CD8-positive, alpha-beta memory T cell (primary cell): ENCODE measurements at places on chromosomes 4 and X.

DNA sequence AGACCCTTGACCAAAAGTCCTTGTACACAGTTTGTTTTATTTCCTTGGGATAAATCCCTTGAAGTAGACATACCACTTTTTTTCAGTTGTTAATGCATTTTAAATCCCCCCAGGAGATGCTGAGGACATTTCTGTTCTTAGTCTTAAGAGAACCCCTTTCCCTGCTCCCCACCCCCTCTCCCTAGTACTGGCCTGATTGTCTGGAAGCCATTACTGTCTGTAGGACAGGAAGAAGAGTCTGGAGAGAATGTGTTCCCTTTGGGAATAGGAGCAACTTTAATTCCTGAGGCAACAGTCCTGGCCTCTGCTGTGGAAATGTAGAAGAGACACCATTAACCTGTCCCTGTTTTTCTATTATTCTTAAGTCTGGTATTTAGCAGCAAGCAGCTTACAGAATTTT lies 52.3 kb upstream of the TMEM131L start:
- H3K27ac ChIP-seq: no peak overlapping the region
- H3K4me3 ChIP-seq: no peak overlapping the region
- DNase-seq: no peak

DNA sequence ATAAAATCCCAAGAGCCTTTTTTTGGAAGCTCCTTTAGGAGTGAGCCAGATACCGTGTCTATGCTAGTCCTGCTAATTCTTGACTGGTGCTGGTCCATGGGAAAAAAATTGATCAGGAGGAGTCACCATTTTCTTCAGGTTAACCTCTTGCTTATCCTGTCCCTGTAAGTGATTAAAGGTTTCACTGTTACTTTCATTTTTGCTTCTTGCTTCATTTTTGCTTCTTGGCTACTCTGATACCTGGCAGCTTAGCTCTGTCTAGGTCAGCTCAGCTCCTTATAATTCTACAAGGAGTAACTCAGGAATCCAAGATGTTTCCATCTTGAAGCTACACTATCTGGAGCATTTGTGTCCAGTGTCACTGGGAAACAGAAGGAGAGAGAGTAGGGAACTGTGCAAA lies 45.7 kb downstream of the AFM start:
- H3K27ac ChIP-seq: no peak overlapping the region
- H3K36me3 ChIP-seq: no peaks in the 10 kb centered on the region
- no peaks in the 10 kb centered on the region for H3K4me1 ChIP-seq
- no peak for DNase-seq
- H3K4me3 ChIP-seq: no peak overlapping the region
- no peaks in the 10 kb centered on the region for H3K27me3 ChIP-seq

DNA sequence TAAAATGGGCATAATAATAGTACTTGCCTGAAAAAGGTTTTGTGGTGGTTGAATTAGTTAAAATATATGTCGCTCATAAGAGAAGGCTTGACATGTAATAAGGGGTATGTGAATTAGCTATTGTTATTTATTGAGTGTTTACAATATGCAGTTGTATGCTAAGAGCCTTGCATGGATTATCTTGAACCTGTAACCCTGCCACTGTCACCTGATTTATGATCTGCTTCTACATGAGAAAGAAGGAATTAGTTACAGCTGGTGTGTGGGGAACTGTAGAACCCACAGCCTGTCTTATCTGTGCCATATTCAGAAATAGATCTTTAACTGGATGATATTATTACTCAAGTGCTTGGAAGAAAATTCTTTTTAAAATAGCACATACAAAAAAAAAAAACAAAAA lies 227.7 kb downstream of the LDB2 start:
- H3K36me3 ChIP-seq: no peaks in the 10 kb centered on the region
- no peaks in the 10 kb centered on the region for H3K27me3 ChIP-seq
- no peak for DNase-seq
- H3K27ac ChIP-seq: no peak overlapping the region

- H3K36me3 ChIP-seq: no peaks in the 10 kb centered on the region
- no peaks in the 10 kb centered on the region for H3K4me1 ChIP-seq
- H3K27me3 ChIP-seq: no peaks in the 10 kb centered on the region
- DNase-seq: no peak
- H3K27ac ChIP-seq: no peak overlapping the region
- no peak overlapping the region for H3K4me3 ChIP-seq
Observed at GRCh38 chr4:85257817-85258370, 217.1 kb upstream of the ARHGAP24 start.

GRCh38 chrX:1307626-1308340 lies 28.8 kb upstream of the IL3RA start:
- H3K27me3 ChIP-seq: no peaks in the 10 kb centered on the region
- DNase-seq: no peak
- H3K4me1 ChIP-seq: no peaks in the 10 kb centered on the region
- H3K27ac ChIP-seq: no peak overlapping the region

DNA sequence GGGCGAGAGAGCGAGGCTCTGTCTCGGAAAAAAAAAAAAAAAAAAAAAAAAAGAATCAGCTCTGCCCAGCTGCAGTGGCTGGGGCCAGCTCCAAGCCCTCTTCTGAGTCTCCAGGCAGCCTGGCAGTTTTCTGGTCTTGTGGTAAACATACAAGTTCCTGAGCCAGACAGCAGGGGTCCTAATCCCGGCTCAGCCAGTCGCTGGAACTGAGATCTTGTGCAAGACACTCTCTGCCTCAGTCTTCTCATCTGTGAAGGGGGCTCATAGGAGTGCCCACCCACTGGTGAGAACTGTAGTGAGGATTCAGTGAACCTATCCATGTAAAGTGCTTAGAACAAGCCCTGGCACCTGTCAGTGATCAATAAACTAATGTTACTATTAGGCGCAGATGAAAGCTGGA lies 41.8 kb downstream of the C4orf50 start:
- H3K27me3 ChIP-seq: no peaks in the 10 kb centered on the region
- H3K27ac ChIP-seq: no peak overlapping the region
- no peaks in the 10 kb centered on the region for H3K36me3 ChIP-seq
- H3K4me1 ChIP-seq: no peaks in the 10 kb centered on the region
- no peak overlapping the region for H3K4me3 ChIP-seq

DNA sequence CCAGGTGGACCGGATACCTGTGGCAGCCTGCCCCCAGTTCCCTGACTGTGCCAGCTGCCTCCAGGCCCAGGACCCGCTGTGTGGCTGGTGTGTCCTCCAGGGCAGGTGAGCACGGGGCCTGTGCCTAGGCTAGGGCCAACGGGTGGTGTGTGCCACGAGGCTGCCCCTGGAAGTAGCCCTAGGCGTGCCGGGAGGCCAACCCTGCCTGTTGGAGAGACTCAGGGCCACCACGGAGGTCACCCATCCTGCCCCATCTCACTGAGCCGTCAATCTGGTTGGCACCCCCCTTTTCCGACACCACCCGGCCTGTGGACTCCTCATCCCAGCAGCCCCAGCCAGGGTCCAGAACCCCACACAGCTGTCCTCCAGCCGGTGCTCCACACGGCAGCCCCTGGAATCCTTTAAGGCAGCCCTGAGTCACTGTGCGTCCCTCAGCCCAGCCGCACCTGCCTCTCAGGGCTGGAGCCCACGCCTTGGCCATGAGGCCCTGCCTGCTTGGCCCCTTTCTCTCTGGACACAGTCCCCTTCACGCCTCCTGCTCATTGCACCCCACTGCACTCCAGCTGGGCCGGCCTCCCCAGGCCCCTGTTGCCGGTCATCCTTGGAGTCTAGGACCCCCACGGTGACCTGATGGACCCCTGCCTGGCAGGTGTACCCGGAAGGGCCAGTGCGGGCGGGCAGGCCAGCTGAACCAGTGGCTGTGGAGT lies 5.3 kb downstream of the PLXNB3 start:
- no peak for DNase-seq
- no peak overlapping the region for H3K27ac ChIP-seq
- H3K4me3 ChIP-seq: no peak overlapping the region
- no peaks in the 10 kb centered on the region for H3K36me3 ChIP-seq

DNA sequence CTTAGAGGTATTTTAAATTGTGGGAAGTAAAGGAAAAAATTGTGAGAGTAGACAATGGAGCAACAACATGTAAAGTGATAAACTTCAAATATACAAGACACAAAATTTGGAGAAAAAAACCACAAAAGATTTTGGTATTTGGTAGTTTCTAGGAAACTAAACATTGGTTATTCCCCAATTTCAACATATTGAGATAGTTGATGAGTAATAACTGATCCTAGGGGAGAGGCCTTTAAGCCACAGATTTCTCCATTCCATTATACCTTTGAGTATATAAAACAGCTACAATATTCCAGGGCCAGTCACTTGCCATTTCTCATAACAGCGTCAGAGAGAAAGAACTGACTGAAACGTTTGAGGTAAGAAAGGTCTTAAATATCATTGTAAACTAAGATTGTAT lies at the start of gene FDCSP:
FDCSP (plus strand) TSS at position 301 of the 400 bp plus-strand sequence. CDS start 5,071 bp downstream, outside the sequence.
- H3K27ac ChIP-seq: no peak within 1 kb of the TSS
- H3K4me3 ChIP-seq: no peak within 1 kb of the TSS
- H3K36me3 ChIP-seq: no peaks in the 10 kb centered on the region
- no peaks in the 10 kb centered on the region for H3K27me3 ChIP-seq

DNA sequence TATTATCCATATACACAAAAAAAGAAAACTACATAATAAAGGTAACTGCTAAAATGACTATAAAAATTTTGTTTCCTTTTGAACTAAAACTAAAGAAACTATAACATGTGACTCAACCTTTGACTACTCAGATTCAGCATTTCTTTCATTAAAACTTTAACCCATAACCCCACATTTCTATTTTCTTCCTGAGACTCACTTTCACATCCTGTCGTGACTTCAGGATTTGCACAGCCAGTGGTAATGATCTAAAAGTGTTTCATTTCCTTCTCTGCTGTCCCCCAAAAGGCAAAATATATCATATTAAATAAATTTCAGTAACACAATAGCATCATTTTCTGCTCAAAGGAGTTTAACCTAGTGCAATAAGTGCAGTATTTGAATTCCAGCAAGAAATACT lies 1022.4 kb upstream of the DIAPH2 start:
- H3K36me3 ChIP-seq: no peaks in the 10 kb centered on the region
- no peak overlapping the region for H3K27ac ChIP-seq
- no peaks in the 10 kb centered on the region for H3K27me3 ChIP-seq
- no peaks in the 10 kb centered on the region for H3K4me1 ChIP-seq
- no peak overlapping the region for H3K4me3 ChIP-seq

DNA sequence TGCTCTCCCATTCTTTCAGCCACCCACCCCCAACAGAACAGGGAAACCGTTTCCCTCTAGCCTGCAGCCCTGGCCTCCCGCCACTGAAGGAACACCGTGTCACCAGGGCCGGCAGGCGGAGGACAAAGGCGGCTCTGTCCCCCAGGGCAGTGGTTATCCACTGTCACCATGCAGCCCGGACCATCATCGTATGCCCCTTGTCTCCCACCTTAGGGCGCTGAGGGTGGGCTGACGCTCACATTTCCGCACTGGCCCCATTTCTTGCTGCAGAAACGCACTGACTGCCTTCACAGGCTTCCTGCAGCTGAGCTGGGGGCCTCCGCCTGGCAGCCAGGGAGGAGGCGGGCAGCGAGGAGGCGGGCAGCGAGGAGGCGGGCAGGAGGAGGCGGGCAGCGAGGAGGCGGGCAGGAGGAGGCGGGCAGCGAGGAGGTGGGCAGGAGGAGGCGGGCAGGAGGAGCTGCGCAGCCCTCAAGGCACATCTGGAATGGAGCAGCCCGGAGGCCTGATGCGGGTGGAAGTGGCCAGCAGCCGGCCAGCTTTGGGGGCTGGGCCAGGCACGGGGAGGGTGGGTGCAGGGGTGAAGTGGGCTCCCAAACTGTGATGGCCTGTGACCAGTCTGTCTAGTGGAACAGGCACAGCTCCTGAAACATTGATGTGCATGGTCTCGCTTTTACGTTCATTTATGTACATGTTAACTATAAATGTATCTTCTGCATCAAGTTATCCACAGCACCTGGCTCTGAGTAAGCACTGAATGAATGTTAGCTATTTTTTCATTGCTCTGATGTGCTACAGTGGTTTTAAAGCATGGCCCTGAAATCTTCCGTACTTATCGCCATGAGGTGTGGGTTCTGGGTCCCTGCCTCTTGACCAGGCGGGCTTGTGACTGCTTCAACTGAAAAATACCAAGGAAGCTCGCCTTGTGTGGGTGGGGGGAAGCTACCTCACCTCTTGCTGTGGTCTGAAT lies 20.6 kb upstream of the KIAA0232 start:
- H3K36me3 ChIP-seq: no peaks in the 10 kb centered on the region
- H3K4me3 ChIP-seq: no peak overlapping the region
- H3K4me1 ChIP-seq: no peaks in the 10 kb centered on the region
- no peak for DNase-seq
- H3K27ac ChIP-seq: no peak overlapping the region

DNA sequence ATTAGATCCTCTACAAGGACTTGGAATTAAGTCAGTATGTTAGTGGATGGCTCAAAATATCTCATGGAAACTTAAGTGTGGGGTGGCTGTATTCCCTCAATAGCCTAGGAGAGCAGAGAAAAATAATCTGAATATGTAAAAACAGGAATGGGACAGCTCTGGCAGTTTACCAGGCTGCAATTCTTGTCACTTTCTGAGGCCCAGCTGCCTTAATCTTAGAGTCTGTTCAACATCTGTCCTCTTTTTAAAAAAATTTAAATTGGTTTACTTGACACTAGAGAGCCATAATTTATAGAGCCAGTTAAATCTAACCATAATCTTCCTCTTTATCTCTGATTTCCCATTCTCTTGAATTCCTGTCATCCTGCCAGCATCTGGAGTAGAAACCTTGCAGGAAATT lies 109.2 kb upstream of the CXCL13 start:
- DNase-seq: no peak
- no peaks in the 10 kb centered on the region for H3K36me3 ChIP-seq
- no peaks in the 10 kb centered on the region for H3K27me3 ChIP-seq
- no peak overlapping the region for H3K27ac ChIP-seq
- H3K4me3 ChIP-seq: no peak overlapping the region

GRCh38 chr4:144574509-144574908 lies 71.4 kb upstream of the HHIP start:
- no peaks in the 10 kb centered on the region for H3K27me3 ChIP-seq
- H3K36me3 ChIP-seq: no peaks in the 10 kb centered on the region
- no peak overlapping the region for H3K27ac ChIP-seq
- no peak for DNase-seq

DNA sequence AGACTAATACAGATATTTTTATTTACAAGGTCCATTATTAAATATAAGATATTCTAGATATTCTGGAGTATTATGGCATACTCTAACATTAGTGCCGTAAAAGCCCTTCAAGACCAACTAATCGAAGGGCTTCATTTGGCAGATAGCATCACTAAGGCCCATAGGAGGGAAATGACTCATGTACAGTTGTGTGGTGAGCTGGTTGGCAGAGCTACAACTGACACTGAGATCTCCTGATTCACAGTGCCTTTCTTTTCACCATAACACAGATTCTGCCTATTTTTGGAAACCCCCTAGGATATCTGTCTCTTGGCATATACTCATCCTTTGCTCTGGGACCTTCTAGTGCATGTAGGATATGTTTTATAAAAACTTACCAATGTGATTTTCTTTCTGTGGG lies 201.7 kb upstream of the AFF2 start:
- no peaks in the 10 kb centered on the region for H3K27me3 ChIP-seq
- DNase-seq: no peak
- H3K4me1 ChIP-seq: no peaks in the 10 kb centered on the region
- H3K4me3 ChIP-seq: no peak overlapping the region
- H3K36me3 ChIP-seq: no peaks in the 10 kb centered on the region
